ENCODE measurements at places on chromosomes 3 and 15.

- DNase-seq, result no peak
Measured at GRCh38 chr15:90959894-90960293, 5.2 kb downstream of the RCCD1 start.

DNA sequence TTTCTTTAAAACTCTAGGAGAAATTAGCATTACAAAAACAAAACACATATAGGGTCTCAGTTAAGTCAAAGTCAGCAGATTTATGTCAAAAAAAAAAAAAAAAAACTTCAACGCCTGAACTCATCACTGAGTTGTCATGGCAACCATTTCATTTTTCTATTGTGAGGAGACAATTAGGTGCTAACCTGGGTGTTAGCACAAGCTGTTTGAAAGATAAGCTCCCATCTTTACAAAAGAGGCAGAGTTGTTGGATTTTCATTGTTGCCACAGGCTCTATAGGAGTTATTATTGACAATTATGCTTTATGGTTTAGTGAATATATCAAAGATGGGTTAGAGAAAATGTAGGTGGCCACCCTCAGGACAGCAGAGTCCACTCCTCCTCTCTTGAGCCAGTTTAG, 806.9 kb downstream of the GRM7 start:
- no peak for DNase-seq

DNA sequence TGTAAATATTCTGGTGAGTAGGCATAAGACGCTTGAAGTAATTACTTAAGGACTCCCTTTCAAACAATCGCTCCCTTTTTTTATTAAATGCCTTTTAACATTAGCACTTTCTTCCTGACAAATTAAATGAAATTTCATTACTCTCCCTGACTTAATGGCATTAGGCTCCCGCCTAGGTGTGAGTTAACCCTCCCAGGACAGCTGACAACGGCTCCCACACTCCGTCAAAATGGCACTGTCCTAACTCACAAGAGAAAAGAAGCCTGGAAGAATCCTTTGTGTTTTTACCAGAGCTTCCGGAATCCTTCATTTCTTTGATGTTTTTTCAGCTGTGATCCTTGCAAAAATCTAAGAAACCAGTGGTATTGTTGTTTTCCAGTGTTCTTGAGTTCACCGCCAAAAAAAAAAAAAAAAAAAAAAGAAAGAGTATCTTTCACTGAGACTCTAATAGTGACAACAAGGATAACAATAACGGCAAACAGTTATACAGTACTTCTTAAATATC, 861.0 kb upstream of the NR2F2 start:
- DNase-seq, result no peak

DNA sequence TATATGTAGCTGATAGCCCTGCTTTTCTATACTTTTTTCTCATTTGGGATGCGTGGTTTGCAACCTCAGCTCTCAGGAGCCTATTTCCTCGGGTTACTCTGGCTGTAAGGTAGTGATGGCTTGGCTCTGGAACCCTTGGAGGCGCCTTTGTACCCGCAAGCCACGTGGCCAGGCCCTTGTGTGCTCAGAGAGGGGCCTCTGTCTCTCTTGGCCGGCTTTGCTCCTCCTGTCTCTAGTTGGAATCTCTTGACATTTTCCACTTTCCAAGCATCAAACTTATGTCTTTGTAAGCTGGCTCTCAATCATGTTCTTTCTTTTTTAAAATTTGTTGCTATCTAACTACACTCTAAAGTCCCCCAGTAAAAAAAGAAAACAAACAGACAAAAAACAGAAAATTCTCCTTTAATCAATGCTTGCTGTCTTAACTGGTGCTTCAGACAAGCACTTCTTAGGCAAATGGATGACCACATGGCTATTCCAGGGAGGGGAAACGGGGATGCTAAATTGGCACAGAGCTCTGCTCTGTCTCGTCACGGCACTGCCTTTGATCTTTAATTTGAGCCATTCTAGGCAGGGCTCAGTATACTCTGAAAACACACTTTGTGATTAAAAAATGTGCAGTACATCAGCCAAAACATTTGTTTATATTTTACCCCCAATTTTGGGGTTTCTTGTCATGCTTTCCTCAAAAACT, 180.4 kb upstream of the NR2E3 start:
- DNase-seq, result no peak

GRCh38 chr15:67025719-67026609, 39.4 kb upstream of the SMAD3 start:
- DNase-seq, result no peak

- DNase-seq, result no peak
Measured at GRCh38 chr3:122497425-122497824, 17.3 kb downstream of the KPNA1 start.

GRCh38 chr3:73409138-73409763, 215.5 kb downstream of the PDZRN3 start:
- no peak for DNase-seq

GRCh38 chr3:51354731-51355615, 30.1 kb upstream of the MANF start:
- DNase-seq, result no peak

- DNase-seq, result peak; percentile 85
Measured at GRCh38 chr15:90219421-90220141, 14.2 kb downstream of the CIB1 start.

DNA sequence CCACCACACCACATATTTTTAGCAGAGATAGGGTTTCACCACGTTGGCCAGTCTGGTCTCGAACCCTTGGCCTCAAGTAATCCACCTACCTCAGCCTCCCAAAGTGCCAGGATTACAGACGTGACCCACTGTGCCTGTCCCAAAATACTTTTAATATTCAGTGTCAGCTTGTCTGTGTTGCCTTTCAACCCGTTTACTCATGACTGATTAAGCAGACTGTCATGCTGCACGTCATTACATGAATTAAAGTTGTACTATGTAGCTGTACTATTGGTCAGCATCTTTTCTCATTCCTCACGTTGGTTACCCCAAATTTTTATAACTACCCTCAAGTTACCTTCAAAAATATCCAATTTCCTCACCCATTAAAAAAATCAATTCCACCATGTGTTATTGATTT, 48.7 kb upstream of the GADL1 start:
- no peak for DNase-seq

- DNase-seq, result no peak
Measured at GRCh38 chr15:96448923-96449322, 118.4 kb downstream of the NR2F2 start.

- DNase-seq, result no peak
Measured at GRCh38 chr3:189646853-189647542, 15.8 kb downstream of the TP63 start.

DNA sequence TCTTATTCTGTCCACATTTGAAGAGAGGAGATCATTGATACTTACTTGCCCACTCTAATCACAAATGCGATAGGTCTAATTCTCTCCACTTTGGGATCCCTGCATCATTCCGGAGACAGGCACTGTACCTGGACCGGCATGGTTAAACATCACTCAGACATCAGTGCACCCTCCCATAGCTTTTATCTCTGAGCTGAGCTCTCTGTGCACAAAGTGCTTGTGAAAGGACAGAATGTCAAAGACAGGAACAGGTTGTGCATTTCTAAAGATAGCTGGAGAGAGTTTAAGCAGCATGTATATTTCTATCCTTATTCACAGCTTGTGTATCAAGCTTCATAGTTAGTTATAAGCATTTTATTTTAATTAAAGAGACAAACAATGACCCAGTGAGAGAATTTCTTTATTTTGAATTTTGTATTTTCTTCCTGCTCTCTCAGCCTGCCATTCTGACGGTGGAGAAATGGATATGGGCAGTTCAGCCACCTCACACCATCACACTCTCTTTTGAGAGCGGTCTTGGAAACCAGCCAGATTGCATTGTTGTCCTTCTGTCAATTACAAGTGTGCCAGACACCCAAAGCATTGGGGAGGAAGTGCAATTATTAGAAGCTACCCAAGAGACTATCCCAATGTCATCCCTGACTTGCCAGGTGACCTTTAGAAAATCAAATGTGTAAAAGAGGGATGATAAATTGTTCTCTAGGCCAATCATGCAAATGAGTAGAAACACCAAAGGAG, 65.2 kb upstream of the CHL1 start:
- DNase-seq, result no peak

- no peak for DNase-seq
Measured at GRCh38 chr15:34332553-34333120, 4.9 kb downstream of the SLC12A6 start.

GRCh38 chr3:66172394-66172793, 48.4 kb upstream of the SLC25A26 start:
- no peak for DNase-seq

- DNase-seq, result no peak
Measured at GRCh38 chr3:112411425-112411824, 78.5 kb downstream of the CD200 start.

GRCh38 chr3:197430502-197430901, 125.3 kb downstream of the BDH1 start:
- no peak for DNase-seq

- DNase-seq, result no peak
Measured at GRCh38 chr15:60002528-60003218, 1.4 kb upstream of the FOXB1 start.

- DNase-seq, result no peak
Measured at GRCh38 chr3:170056710-170057454, 19.1 kb downstream of the GPR160 start.

- no peak for DNase-seq
Measured at GRCh38 chr3:168048414-168049330, 47.1 kb downstream of the GOLIM4 start.

DNA sequence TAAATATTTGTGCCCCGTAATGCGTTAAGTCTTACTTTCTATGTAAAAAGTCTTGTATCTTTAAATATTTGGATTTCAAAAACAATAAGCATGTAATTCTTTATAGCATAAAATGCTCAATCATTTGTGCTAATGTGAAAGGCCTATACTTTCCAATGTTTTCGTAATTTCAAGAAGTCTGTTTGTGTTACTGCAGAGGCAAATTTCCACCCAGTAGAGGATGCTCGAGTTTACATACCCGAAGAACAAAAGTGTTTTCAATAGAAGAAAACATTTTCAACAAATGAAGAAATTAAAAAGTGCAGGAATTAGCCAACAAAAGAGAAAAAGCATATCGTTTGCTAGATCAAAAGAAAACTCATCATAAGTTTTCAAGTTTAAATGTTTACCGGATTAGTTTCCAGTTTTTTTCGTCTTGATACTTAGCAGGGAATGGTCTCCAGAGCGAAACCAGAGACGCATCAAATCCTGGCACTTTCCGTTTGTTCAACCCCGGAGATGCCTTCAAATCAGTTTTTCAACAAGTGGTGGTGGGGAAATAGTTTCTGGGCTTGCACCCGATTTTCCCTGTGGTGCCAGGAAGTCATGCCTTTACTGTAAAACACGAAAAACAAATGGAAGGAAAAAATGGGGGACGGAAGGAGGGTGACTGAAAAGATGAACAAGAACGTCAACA, 1.0 kb downstream of the CGGBP1 start:
- DNase-seq, result no peak

- no peak for DNase-seq
Measured at GRCh38 chr3:50393061-50393460, 33.7 kb upstream of the TMEM115 start.

DNA sequence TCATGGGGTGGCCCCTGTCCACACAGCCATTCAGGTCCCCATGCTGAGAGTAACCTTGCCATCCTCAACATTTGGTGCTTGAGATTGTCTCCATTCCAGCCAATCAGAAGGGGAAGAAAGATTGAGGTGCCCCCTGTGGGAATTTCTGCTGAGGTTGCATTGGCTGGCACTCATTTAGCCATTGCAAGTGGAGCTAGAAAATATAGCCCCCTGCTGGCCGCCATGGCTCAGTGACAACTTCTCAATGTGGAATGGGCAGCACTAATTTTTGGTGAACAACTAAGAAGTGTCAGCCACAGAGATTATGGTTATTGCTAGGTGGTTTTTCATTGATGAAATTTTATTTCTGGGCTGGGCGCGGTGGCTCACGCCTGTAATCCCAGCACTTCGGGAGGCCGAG, 22.0 kb downstream of the COL6A6 start:
- peak; percentile 61 for DNase-seq

GRCh38 chr3:71951361-71951760, 166.4 kb upstream of the PROK2 start:
- DNase-seq, result no peak

GRCh38 chr3:71728632-71729342, 3.6 kb upstream of the EIF4E3 start:
- DNase-seq, result no peak

DNA sequence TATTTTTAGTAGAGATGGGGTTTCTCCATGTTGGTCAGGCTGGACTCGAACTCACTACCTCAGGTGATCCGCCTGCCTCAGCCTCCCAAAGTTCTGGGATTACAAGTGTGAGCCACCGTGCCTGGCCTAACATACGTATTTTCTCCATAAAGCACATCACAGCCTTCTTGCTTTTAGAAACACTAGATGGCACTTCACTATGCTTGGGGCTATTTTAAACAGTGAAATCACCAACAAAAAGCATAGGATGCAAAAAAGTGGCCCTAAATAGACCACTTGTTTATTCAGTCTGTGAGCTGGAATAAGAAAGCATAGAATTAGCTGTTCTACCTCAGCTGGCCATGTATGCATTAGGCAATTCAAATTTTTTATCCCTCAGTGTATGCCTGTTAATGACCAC, 46.0 kb downstream of the PRICKLE2 start:
- no peak for DNase-seq

DNA sequence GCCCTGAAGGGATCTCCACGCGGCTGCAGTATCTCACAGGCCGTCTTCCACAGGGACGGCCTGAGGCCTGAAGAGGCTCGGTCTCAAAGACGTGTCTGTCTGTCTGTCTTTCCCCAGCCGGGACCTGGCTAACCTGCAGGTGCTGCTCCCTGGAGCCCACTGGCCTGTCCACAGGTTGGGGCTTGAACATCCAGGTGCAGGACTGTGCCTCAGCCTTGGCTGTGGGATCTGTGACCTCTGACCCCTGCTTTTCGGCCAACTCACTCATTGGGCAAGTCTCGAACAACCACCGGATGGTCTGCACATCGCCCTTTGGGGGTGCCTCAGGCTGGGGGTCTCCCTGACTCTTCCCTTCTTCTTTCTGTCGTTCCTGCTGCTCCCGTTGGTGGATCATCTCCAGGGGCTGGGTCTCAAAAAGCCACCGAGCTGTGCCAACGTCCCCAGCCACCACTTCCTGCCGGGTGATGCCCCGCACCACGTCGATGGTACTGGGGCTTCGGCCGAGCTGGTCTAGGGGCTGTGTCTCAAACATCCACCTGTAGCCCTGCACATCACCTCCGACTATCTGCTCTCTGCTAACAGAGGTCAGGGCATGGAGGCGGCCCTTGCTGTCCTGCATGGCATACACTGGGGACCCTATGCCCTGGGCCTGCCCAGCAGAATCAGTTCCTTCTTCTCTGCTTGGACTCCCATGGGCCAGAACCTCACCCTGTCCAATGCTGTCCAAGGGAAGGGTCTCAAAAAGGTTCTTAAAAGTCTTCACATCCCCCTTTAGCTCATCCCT, 4.8 kb downstream of the XIRP1 start:
- DNase-seq, result peak; percentile 49

DNA sequence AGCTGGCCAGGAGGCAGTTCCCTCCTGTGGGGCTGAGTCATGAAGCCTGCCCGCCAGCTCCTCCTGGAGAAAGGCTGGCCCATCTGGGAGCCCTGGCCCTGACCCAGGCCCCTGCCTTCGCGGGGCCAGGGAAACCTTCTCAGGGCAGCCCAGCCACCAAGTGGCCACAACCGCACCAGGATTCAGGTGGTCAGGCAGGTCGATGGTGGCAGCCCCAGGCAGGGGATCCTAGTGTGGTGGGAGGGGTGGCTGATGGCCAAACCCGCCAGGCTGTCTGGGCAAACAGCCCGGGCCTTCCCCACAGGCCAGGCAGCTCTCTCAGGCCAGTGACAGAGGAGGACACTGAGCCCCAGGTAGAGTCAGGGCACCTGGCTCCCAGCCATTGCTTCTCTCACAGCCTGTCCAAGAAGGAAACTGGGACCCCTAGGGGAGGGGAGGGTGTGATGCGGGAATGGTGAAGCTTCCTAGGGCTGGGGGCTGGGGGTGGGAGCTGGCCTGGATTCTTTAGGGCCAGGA, 1.2 kb downstream of the TWF2 start:
- DNase-seq, result no peak

- DNase-seq, result no peak
Measured at GRCh38 chr3:128006061-128007032, 45.9 kb upstream of the SEC61A1 start.
